ENCODE measurements at places on chromosomes 6 and 20. TPM values are rescaled to one million over a fixed set of nuclear protein-coding genes. Genes with fewer than 3 reads are reported as not detected.

The COQ3 gene
- polyA plus RNA-seq, result 10.8 TPM

The GATA5 gene
- 27.4 TPM for polyA plus RNA-seq

The RBL1 gene
- 2.4 TPM for polyA plus RNA-seq

The ENPP5 gene
- 5.0 TPM for polyA plus RNA-seq

GRCh38 chr6:113623129-113623528 lies 234.0 kb upstream of the MARCKS start:
- no peak for DNase-seq

- no peak for DNase-seq
Observed at GRCh38 chr20:24838546-24839535, 110.2 kb upstream of the CST7 start.

- no peak for DNase-seq
Observed at GRCh38 chr6:47061309-47062300, 19.5 kb upstream of the ADGRF1 start.

Measured in urinary bladder (tissue), 4 donors.